ENCODE measurements at places on chromosomes 2 and 18. TPM values are rescaled to one million over a fixed set of nuclear protein-coding genes. Genes with fewer than 3 reads are reported as not detected.
A peak's percentile ranks its signal among the peaks of the same experiment; 100 is the strongest.

- no peak for DNase-seq
These were observed 142.6 kb upstream of the LGALSL start for GRCh38 chr2:64311191-64311910.

GRCh38 chr2:153532140-153532539 lies 53.6 kb upstream of the RPRM start:
- DNase-seq, result no peak

DNA sequence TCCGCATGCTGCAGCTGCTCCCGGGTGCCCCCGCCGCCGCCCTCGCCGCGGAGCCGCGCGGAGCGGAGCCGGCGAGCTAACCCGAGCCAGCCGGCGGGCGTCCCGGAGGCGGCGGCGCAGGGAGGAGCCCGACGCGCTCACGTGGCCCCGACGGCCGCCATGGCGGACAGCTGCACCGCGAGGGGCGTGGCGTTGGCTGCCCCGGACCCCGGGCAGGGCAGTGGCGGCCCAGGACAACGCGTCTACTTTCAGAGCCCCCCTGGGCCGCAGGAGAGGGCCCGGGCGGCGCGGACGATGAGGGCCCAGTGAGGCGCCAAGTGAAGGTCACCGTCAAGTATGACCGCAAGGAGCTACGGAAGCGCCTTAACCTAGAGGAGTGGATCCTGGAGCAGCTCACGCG lies 30.0 kb upstream of the CCNYL1 start:
- no peak for DNase-seq

Gene GRP
- 9.4 TPM for total RNA-seq

Gene ANKRD62
- 0.16 TPM for total RNA-seq

DNA sequence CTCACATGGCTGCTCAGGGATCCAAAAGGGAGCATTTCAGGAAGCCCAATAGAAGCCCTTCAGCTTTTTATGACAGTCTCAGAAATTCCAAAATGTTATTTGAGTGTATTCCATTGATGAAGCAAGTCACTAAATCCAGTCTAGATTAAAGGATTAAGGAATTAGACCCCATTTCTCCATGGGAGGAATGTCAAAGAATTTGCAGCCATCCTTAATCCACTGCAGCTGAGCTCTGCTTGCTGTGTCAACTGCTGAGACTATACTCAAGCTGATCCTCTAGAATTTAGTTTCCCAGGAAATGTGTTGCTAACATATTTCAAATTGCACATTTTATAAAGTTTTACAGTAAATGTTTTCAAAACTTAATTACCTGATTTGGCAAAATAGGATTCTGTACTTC lies 28.4 kb upstream of the C2orf69 start:
- no peak for DNase-seq

GRCh38 chr2:241964133-241964532 lies 94.6 kb downstream of the RTP5 start:
- no peak for DNase-seq

Gene TEX261
- total RNA-seq, result 18.1 TPM

DNA sequence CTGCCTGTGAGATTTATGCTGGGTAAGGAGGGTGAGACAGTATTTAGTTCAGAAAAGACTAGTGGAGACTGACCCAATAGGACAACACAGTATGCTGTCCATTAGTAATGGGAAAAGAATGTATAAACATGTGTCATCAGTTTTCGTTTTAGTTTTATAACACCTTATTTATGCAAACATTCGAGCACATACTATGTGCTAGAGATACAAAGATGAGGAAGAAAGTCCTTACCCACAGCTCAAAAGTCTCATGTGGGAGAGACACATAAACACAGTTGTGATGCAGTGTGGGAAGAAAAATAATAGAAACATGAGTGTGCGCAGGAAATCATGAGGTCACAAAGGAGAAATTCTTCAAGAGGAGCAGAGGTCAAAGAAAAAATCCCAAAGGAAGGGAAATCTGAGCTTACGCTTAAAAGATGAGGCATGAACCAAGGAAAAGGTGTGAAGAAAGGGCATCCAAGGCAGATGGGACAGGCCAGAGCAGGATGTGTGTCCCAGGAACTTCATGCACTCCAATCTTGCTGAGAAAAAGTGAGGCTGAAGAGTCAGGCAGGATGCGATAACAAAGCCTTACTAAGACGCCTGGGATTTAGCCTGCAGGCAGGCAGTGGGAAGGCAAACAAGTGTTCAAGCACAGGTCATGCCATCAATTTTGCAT lies 8.1 kb downstream of the METTL21A start:
- DNase-seq, result no peak

- DNase-seq, result no peak
These were observed 146.6 kb downstream of the MEIS1 start for GRCh38 chr2:66581339-66582103.

GRCh38 chr2:32009516-32010256 lies 1.1 kb downstream of the MEMO1 start:
- peak; percentile 9 for DNase-seq

GRCh38 chr2:88437010-88437409 lies 15.5 kb downstream of the FOXI3 start:
- DNase-seq, result no peak

Gene NGEF
- 22.8 TPM for total RNA-seq

Gene ABCG5
- total RNA-seq, result under 0.01 TPM
